ENCODE measurements at places on chromosomes 13 and 19. TPM values are rescaled to one million over a fixed set of nuclear protein-coding genes. Genes with fewer than 3 reads are reported as not detected.

- H3K4me1 ChIP-seq = peaks cover 15% of the 10 kb centered on the region
- no peak overlapping the region for H3K27ac ChIP-seq
- H3K27me3 ChIP-seq = no peaks in the 10 kb centered on the region
- no peak for DNase-seq
- H3K4me3 ChIP-seq = no peak overlapping the region
Measured at GRCh38 chr13:87837946-87838345, 166.8 kb downstream of the SLITRK5 start.

DNA sequence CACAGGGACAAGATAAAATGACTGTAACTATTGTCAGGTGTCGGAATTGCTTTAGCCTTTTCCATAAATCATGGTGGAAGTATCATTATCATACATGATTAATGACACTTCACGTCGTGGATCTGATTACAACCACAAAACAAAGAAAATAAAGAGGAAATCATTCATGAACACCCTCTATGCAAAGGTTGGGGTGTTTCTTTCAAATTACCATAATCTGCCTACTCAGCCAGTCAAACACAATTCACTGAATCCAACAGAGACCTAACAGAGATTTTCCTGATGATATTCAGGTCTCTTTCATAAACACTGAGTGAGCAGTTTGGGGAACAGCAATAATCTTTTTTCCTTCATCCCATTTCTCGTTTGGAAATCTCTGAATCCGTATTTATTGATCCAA, 625.6 kb downstream of the DCT start:
- H3K27ac ChIP-seq = no peak overlapping the region
- peaks cover 6% of the 10 kb centered on the region for H3K4me1 ChIP-seq
- DNase-seq = no peak
- no peaks in the 10 kb centered on the region for H3K36me3 ChIP-seq

The SBK2 gene
- total RNA-seq = 5.2 TPM

- H3K4me1 ChIP-seq = no peaks in the 10 kb centered on the region
- no peak for DNase-seq
- no peak overlapping the region for H3K4me3 ChIP-seq
- peaks cover 26% of the 10 kb centered on the region for H3K36me3 ChIP-seq
- H3K27me3 ChIP-seq = no peaks in the 10 kb centered on the region
Measured at GRCh38 chr13:60111691-60112090, 52.0 kb downstream of the DIAPH3 start.

- H3K36me3 ChIP-seq = no peaks in the 10 kb centered on the region
- DNase-seq = no peak
- H3K27ac ChIP-seq = no peak overlapping the region
- H3K4me3 ChIP-seq = no peak overlapping the region
Measured at GRCh38 chr13:24861617-24862362, 97.8 kb downstream of the RNF17 start.

DNA sequence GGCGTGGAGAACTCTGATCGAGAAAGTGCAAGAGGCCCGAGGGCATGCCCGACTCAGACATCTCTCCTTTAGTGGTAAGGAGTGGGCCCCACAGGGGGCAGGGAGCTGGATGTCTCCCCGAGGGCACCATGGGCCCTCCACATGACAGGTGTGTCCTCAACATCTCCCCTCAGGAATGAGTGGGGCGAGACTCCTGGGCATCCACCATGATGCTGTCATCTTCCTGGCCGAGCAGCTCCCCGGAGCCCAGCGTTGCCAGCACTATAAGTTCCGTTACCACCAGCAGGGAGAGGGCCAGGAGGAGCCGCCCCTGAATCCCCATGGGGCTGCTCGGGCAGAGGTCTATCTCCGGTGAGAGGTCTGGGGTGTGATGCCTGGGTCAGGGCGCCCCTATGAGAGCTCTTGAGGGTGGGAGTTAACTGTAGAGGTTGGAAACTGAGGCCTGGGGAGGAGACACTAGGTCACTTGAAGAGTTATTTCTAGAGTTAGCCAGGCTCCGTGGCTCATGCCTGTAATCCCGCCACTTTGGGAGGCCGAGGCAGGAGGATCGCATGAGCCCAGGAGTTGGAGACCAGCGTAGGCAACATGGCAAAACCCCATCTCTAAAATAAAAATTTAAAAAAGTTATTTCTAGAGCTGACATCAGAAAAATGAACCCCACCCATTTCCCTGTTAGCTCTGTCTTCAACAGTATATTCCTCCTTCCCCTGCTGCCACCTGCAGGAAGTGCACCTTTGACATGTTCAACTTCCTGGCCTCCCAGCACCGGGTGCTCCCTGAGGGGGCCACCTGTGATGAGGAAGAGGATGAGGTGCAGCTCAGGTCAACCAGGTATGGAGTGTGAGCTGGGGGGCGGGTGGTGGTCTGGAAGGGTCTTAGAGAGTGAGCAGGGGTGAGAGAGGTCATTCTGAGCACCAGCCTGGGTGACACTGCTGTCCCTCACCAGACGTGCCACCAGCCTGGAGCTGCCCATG, 5.1 kb downstream of the IGFLR1 start:
- H3K27me3 ChIP-seq = no peaks in the 10 kb centered on the region
- no peak for DNase-seq
- peaks cover 4% of the 10 kb centered on the region for H3K4me1 ChIP-seq
- H3K36me3 ChIP-seq = peaks cover 28% of the 10 kb centered on the region

Data from WTC11 (cell line).